NCI-H1417 treated with DMSO at 0.1 percent for 48 hours (cell line): ENCODE measurements at places on chromosomes 16 and 17.
A peak's percentile ranks its signal among the peaks of the same experiment; 100 is the strongest.

GRCh38 chr17:43439041-43439440 is 40.2 kb downstream of the ARL4D start:
- peak; percentile 26 for DNase-seq

DNA sequence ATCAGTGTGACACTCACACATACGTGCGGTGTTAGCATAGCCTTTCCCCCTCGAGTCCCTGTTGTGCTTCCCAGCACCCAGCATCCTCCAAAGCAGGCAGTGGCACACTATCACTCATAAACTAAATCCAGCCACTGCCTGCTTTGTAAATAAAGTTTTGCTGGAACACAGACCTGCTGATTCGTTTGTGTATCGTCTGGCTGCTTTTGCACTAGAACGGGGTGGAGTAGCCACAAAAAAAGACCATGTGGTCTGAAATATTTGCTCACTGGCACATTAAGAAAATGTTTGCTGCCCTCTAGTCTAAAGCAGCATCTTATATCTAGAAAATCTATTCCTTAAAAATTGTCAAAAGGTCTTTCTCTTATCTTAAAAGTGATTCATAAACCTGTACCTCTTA is 341.2 kb upstream of the ZFHX3 start:
- DNase-seq: no peak

DNA sequence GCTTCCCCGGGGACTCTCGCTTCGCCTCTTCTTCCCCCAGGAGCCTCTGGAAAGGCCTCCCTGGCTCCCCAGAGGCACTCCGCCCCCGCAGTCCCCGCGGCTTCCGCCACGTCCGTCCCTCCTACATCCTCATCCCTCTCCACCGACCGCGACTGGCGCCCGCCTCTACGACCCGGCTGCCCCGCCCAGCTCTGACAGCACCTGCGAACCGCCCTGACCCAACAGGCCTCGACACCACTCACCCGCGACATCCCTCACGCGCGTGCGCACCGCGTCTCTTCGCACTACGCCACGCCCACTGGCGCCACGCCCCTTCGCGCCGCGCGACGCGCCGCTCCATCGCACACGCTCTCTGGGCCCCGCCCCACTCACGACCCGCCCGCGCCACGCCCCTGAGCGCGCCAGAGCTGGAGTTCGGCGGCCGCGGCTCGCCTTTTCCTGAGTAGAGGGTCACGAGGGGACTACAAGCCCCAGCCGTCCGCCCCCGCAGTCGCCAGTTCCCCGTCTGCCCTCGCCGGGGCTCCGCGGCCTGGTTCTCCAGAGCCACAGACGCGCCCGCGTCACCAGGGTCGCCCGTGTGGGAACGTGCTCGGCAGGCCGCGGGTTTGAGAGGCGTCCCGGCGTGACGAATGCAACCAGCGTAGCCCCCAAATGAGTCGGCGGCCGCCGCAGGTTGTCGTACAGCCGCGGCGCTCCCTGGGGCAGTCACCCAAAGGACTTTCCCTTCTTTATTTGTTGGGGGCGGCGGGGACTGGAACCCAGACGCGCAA is 56.2 kb upstream of the LRRC37A3 start:
- DNase-seq: peak; percentile 72

- no peak for DNase-seq
Observed at GRCh38 chr16:79600638-79601091, at the start of gene MAF. Gene MAF, minus strand, starts transcription at chr16:79600737. Its CDS starts 835 bp downstream, at chr16:79599902.

- DNase-seq: no peak
Observed at GRCh38 chr17:44350733-44351226, 5.7 kb downstream of the GRN start.

GRCh38 chr17:55200904-55201303 is 63.9 kb upstream of the HLF start:
- no peak for DNase-seq

DNA sequence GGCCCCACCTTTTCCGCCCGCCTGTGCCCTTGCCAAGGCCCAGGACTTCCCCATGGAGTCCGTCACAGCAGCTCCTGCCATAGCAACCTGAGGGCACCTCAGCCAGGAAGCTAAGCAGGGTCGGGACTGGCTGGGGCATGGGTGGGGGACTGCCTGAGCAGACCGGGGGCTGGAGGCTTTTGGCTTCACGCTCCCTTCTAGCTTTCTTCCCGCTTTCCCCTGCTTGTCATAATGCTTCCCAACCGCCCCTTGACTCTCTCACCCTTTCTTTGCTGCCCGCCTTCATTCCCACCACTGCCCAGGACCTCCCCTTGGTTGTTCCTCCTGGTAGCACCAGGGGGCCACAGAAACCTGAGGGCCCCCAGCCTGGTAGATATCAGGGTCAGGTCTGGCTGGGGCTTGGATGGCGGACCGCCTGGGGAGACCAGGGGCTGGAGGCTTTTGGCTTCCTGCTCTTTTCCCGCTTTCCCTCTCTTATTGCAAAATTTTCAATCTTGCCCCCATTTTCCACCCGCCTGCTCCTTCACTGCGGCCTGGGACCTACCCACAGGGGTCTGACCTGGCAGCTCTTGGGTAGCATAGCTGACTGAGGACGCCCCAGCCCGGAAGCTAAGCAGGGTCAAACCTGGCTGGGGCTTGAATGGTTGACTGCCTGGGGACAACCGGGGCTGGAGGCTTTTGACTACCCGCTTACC is 2287.7 kb downstream of the TP53TG3F start:
- no peak for DNase-seq
